Stimulated activated CD8-positive, alpha-beta memory T cell treated with anti-CD3 and anti-CD28 coated beads, Interleukin-7, amount 100 ng/mL, for 1 hour (primary cell): ENCODE measurements at places on chromosomes 1 and 21.
A peak's percentile ranks its signal among the peaks of the same experiment; 100 is the strongest.

- DNase-seq = no peak
These were observed 86.2 kb upstream of the HP1BP3 start for GRCh38 chr1:20873311-20873710.

- no peak for DNase-seq
These were observed 139.6 kb downstream of the NAV1 start for GRCh38 chr1:201678264-201679101.

DNA sequence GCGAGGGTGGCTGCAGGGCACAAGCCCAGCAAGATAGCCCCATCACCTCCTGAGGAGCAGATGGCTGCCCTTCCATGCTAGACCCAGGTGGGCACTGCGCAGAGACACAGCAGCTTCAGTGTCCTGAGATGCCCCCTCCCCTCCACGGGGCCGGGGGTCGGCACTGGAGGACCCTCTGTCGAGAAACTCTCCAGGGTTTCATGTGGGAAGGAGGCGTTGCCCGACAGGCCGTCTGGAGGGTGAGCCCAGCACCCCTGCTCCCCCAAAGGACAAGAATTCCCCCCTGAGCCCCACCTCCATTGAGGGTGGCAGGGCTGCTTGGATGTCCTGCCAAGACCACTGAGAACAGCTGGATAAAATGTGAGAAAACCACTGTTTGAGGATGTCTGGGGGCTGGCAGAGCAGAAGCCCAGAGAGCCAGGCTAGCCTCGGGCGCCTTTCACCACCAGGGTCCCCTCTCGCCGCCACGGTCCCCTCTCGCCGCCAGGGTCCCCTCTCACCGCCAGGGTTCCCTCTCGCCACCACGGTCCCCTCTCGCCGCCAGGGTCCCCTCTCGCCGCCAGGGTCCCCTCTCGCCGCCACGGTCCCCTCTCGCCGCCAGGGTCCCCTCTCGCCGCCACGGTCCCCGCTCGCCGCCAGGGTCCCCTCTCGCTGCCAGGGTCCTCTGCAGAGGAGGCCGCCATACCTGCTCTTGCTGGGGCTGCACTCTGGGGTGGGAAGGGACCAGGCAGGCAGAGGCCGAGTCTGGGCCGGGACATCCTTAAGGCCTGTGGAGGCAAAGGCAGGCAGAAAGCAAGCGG, 44.2 kb downstream of the SLC19A1 start:
- no peak for DNase-seq

- no peak for DNase-seq
These were observed 71.8 kb downstream of the NTPCR start for GRCh38 chr1:233022246-233022645.

- no peak for DNase-seq
These were observed 649 bp downstream of the PTPN7 start for GRCh38 chr1:202159534-202160371.

DNA sequence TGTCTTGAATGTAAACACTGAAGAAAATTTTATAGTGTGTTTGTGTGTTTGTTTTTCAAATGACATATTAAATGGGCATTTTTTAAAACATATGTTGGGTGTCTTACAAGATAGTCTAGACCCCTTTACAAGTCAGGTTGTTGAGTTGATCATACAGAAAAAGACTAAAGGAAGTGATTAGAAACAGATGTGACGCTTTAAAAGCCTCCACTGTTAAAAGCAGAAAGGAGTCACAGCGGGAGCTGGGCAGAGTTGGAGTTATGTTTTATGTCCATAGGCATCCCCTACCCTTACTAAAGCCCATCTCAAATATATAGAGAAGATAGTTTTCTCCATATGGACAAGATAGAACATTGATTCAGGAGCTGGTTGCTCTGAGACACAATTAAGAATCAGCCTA, 393.9 kb downstream of the PLPP3 start:
- DNase-seq = no peak

DNA sequence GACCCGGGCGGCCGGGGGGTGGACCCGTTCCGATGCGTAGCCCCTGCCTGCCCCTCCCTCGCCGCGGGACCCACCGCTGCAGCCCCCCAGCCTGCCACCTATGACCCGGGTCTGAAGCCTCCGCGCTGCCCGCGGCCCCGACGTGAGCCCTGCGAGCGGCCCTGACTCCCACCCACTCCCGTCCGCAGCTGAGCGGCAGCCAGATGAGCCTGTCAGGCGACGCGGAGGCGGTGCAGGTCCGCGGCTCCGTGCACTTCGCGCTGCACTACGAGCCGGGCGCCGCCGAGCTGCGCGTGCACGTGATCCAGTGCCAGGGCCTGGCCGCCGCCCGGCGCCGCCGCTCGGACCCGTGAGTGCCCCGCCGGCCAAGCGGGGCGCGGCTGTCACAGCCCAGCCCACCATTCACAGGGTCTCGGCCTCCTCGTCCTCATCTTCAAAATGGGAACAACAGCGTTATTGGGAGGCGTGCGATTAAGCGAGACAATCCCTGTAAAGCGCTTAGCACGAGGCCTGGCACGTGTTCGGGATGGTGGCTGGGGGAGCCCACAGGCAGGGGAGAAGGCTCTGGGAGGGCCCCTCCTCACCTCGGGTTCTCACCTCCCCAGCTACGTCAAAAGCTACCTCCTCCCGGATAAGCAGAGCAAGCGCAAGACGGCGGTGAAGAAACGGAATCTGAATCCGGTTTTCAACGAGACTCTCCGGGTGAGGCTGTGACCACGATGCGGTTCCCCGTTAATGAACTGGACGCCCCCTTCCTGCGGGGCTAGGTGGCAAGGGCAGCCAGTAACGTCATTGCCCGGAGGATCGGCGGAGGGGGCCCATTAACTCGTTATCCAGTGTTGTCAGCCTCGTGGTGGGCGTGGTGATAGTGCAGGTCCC, 8.2 kb downstream of the SYTL1 start:
- DNase-seq = no peak

- DNase-seq = peak; percentile 9
These were observed 5.1 kb downstream of the CLCNKA start for GRCh38 chr1:16026723-16027484.

DNA sequence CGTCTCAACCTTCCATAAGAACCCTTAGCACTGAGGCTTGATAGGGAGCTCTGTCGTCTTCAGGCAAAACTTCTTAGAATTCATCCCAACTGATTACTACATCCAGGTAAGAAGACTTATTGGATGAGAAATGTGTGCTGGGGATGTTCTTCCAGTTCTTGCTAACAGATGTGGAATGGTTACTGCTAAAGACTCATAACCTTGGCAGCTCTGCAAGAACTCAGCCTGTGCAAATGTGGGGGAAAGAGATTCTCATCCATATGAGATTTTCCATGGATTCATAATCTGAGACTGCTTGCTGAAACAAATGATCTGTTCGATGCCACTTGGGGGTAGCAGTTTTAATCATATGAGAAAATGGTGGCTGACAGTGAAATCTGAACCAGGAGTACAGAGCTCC, 48.2 kb downstream of the NTPCR start:
- DNase-seq = no peak

DNA sequence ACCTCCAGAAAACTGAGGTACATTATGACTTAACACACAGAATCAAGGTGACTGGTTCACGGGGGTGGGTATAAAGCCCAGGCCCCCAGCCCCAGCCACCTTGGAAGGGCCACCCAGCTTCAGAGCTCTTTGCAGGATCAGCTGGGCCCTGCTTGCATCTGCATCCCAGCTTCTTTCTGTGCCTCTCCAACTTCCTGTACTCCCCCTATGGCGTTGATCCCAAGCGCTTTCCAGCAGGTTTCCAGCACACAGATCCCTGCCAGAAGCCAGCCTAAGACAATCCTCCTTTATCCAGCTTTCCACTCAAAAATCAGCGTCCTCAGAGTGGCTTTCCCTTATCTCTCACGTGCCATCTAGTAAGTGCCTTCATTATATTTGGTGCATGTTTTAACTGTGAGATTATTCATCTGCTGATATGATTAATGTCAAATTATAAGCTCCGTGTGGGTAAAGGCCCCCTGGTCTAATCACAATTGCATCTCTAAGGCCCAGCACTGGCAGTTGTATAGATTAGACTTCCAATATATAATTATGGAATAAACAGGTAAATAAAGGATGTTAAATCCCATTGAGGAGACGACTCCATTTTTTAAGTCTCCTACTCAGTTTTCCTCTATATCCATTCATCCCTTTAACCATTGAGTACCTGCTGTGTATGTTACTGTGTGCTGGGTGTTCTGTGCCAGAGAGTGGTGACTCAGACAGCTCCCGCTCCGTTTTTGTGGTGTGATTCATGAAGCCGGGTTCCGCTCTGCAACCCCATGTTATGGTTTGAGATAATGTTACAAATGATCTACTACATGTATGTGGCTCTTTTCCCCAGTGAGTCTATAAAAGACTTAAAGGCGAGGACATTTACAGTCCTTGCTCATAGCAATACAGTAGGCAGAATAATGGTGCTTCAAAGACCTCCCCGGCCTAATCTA, 387.6 kb downstream of the PCP4 start:
- DNase-seq = no peak

DNA sequence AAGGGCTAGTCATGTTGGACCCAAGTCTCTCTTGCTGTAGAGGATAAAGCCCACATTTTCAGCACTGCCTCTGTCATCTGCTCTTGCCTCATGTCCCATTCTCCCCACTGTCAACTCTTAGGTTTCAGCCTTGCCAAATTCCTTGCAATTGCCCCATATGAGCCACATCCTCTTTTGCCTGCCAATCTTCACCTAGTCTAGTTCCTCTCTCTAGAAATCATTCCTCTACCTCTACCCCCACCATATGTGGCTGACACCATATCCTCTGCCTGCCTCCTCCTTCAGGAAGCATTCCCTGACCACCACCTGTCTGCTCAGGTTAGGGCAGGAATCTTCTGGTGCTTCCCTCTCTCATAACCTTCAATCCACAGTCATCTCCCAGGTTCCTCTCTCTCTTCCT, 38.2 kb downstream of the SLC9A1 start:
- no peak for DNase-seq

DNA sequence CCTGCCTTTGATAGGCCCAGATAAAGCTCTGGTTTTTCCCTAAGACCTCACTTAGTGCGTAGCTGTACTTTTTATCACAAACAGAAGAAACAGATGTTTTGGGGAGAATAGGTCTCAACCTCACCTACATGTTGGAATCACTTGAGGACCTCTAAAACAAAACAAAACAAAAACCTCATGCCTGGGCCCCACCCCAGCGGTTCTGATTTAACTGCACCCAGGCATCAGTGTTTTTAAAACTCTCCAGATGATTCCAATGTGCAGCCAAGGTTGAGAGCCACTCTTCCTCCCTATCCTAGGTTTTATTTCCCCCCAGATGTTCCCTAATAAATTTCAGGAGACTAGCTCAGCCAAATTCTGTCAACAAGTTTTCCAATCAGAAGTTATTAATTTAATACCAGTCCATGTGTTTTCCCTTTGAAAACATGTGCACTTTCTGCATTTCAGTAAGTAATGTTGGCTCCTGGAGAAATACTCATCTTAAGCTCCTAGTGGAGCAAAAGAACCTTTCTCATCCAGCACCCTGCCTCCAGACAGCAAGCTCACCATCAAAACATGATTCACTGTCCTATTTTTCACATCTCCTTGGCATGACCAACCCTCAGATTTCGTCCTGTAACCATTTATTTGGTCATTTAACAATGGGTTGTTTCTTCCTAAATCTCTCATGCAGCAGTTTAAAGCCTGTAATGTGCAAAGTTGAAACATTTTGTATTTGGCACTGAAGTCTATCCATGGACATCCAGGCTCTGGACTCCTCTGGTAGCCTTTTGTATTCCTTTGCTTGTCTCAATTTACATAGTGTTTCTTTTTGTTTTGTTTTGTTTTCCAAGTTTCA, 27.5 kb downstream of the LRRC8C start:
- DNase-seq = no peak

- DNase-seq = no peak
These were observed 613 bp upstream of the ERO1B start for GRCh38 chr1:236282425-236282716.

- DNase-seq = no peak
These were observed 42.9 kb downstream of the EXTL2 start for GRCh38 chr1:100851726-100852125.
